Thymus (tissue), 14 donors: ENCODE measurements at places on chromosomes 4 and X. TPM values are rescaled to one million over a fixed set of nuclear protein-coding genes. Genes with fewer than 3 reads are reported as not detected.

DNA sequence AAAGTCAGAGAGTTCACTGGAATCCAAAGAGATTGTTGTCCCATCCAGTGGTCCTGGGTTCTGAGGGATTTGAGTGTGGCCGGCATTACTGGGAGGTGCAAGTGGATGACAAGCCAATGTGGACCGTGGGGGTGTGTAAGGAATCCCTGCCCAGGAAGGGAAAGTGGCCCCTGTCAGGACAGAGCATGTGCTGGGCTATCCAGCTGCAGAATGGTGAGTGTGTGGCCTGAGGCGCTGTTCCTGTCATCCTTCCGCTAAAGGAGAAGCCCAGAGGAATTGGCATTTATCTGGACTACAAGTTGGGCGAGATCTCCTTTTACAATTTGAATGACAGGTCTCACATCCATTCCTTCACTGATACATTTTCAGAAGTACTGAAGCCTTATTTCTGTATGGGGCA is 20.4 kb upstream of the TRIM60 start:
- no peaks in the 10 kb centered on the region for H3K27me3 ChIP-seq
- H3K36me3 ChIP-seq = no peaks in the 10 kb centered on the region
- no peak for DNase-seq
- H3K4me3 ChIP-seq = no peak overlapping the region
- H3K4me1 ChIP-seq = no peaks in the 10 kb centered on the region

USP38 gene
- 18.4 TPM for total RNA-seq

DNA sequence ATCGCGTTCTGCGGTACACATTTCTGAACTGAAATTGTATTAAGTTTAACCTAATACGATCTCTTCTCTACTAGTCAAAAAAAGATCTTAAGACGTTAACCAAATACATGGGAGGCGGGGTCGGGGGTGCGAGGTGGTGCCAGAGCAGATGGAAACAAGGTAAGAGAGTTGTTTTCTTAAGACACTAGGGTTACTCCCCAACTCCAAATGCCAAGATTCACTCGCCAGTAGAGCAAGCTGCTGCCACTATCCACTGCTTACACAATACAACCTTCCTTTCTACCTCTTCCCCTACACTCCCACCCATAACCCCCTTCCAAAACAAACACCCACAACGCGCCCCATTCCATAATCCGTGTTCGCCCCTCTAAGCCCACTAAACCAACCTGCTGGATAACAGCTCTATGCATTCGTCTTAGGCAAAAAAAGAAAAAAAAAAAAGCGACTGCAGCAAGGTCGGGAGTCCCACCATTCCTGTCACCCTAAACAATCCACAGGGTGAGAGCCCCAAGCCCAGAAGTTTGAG is 1.3 kb downstream of the LCORL start:
- peaks cover 34% of the 10 kb centered on the region for H3K27me3 ChIP-seq
- peak overlapping the region; percentile 84 for H3K4me3 ChIP-seq
- DNase-seq = peak; percentile 34
- peaks cover 10% of the 10 kb centered on the region for H3K4me1 ChIP-seq
- H3K27ac ChIP-seq = peak overlapping the region; percentile 20
- no peaks in the 10 kb centered on the region for H3K36me3 ChIP-seq

SORCS2 gene
- total RNA-seq = 2.7 TPM

GRCh38 chr4:141395246-141395830 is 174.6 kb downstream of the ZNF330 start:
- H3K36me3 ChIP-seq = no peaks in the 10 kb centered on the region
- H3K4me3 ChIP-seq = no peak overlapping the region
- no peaks in the 10 kb centered on the region for H3K4me1 ChIP-seq
- no peak overlapping the region for H3K27ac ChIP-seq

TMSB15B gene
- total RNA-seq = 9.1 TPM

DNA sequence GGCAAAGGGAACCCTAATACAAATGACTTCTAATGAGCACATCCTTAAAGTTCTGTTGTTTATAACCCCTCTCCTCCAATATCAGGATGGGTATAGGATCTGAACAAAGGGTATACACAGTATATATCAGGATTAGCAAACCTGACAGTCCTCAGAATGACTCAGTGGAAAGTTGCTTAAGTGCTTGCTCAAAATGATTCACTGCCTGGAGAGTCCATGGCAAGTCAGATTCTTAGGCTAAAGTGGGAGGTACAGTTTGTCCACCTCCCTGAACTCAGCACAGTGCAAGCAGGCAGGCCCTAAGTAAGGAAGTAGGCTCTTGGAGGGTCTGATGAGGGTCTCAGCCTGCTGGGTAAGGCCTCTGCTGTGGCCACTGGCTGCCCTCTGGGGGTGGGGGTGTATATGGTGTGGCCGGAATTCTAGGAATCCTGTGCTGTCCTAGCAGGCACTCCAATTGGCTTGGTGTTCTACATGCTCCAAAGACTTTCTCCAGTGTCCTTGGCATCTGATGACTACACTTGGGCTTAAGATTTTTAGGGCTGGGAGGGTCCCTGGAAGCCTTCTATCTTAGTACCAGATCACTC is 54.3 kb downstream of the CHRDL1 start:
- no peak for DNase-seq
- no peak overlapping the region for H3K27ac ChIP-seq
- no peaks in the 10 kb centered on the region for H3K36me3 ChIP-seq
- H3K4me1 ChIP-seq = no peaks in the 10 kb centered on the region
- no peaks in the 10 kb centered on the region for H3K27me3 ChIP-seq
- no peak overlapping the region for H3K4me3 ChIP-seq

DNA sequence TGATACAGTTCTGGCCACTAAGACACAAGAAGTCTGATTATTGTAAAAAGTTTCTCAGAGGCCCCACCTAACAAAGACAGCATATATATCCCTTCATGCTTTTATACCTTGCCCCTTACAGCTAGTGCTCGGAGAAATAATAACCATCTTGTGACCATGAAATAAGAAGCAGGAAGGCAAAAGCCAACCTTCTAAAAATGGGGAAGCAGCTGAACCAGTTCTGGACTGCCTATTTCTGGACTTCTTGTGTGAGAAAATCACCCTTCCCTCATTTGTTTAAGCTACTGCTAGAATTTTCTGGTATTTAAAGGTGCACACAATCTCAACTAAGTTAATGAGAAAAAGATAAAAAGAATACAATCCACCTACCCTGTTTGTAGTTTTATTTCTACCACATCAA is 87.5 kb downstream of the CNOT6L start:
- H3K27ac ChIP-seq = no peak overlapping the region
- no peak overlapping the region for H3K4me3 ChIP-seq
- H3K4me1 ChIP-seq = peaks cover 3% of the 10 kb centered on the region
- DNase-seq = no peak
- H3K27me3 ChIP-seq = no peaks in the 10 kb centered on the region

LONRF3 gene
- total RNA-seq = 0.19 TPM

KDR gene
- total RNA-seq = 10.2 TPM
